ENCODE measurements at places on chromosomes 2 and 18.

DNA sequence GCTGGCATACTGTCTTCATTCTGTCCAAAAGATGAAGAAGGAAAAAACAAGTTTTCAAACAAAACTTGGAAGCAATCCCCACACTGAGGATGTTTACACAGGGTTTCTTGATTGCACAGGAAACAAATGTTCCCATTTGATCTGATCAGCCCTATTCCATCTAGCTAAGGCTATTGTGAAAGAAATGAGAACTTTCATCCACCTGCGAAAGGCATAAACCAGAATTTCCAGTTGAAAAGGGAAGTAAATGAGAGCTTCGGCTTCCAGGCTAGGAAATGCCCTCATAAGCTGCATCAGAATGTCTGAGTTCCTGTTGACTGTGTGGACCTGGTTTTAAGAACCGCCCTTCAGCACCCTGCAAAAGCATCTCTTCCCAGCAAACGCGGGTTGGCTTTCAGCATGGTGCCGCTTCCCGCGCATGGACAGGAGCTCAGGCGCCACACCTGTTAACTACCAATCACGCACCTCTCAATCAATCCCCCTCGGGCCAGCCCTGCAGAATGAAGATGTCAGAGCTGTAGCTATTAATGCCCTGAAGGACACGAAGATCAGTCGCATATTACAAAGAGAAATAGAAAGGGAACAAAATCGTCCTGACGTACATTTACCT lies 850.4 kb downstream of the GALR1 start:
- no peak for DNase-seq

GRCh38 chr2:201128033-201128432 lies 12.1 kb downstream of the CFLAR start:
- DNase-seq, result no peak

GRCh38 chr2:54407693-54408092 lies 48.4 kb upstream of the SPTBN1 start:
- no peak for DNase-seq

- DNase-seq, result peak; percentile 42
Measured at GRCh38 chr2:156321243-156321904, 11.1 kb downstream of the NR4A2 start.

DNA sequence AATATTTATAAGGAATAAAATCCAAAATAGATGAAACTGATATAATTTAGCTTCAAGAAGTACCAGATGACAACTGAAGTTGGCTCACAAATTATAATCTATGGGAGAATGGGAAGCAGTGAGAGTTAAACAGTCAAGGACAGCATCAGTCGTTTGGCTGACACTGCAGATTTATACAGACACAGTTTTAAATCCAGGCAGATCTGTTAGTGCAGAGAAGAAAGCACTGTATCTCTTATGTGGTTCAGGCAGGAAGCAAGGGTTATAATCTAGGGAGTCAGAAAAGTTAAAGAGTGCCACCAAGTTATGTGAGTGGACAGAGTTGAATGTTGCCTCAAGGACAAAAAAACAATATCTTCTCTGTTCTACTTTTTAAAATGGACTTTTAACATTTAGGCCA lies 880.2 kb downstream of the TSN start:
- DNase-seq, result no peak

- DNase-seq, result no peak
Measured at GRCh38 chr2:104938231-104938941, 84.5 kb downstream of the POU3F3 start.

DNA sequence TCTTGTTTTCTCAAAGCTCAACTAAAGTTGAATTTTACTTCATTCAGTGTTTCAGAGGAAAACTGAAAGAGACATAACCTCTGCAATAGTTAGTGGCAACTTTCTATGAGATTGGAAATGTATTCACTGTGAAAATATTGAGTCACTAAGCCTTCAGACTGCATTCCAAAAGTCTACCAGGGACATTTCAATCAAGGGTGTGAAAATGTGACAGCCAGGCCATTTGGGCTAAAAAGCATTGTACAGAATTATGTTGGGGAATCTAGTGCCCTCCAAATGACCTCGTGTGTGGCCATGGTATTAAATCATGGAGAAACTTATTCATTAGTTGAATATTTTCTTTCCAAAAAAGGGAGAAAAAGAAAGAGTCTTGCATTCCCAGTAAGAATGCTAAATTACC lies 251.9 kb downstream of the GRB14 start:
- no peak for DNase-seq

- no peak for DNase-seq
Measured at GRCh38 chr18:43785158-43785557, 507.9 kb upstream of the SYT4 start.

DNA sequence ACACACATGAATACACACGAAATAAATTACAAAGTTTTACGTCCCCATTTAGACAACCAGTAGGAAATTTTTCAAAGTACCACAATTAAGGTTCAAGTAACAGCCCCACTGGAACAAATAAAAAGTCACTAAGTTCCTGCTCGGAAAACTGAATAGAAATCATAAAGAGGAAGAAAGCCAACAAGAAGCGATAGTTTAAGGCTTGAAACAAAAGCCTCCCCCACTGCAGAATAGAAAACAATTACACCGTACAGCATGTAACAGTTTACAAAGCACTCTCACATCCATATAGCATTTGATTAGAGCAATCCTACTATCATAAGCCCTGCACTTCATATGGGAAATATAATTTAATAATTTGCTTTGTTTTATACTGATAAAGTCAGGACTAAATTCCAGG lies 15.5 kb downstream of the KLF7 start:
- DNase-seq, result no peak

DNA sequence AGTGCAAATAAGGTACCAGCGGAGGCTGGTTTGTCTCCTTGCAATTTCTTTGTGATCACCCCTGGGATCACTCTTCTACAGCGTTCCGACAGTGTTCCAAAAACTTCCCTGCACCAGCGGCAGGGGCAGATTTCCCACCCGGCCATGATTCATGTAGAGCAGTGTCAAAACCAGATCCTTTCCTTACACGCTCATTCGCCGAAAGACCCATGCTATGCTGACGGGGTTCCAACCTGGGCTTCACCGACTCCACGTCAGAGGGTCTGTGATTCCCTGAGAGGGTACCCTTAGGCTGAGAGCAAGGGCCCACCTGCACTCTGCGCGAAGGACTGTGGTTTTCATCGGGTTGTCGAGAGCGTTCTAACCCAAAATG lies 423 bp upstream of the TTC27 start:
- DNase-seq, result peak; percentile 48

- DNase-seq, result no peak
Measured at GRCh38 chr2:137525641-137526190, 438.6 kb upstream of the HNMT start.

- DNase-seq, result no peak
Measured at GRCh38 chr2:45946023-45946422, 294.5 kb downstream of the PRKCE start.

DNA sequence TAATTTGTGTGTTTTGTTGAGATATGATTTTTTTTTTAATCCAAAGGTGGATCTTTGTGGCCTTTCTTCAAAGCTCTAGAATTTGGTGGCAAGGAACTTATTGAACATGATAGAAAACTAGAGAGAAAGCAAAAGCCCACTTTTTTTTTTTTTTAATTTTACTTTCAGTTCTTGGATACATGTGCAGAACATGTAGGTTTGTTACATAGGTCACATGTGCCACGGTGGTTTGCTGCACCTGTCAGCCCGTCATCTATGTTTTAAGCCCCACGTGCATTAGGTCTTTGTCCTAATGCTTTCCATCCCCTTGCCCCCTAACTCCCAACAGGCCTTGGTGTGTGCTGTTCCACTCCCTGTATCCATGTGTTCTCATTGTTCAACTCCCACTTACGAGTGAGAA lies 135.9 kb downstream of the RHBDD1 start:
- DNase-seq, result no peak

- peak; percentile 48 for DNase-seq
Measured at GRCh38 chr2:30481323-30481800, 34.3 kb downstream of the LCLAT1 start.

DNA sequence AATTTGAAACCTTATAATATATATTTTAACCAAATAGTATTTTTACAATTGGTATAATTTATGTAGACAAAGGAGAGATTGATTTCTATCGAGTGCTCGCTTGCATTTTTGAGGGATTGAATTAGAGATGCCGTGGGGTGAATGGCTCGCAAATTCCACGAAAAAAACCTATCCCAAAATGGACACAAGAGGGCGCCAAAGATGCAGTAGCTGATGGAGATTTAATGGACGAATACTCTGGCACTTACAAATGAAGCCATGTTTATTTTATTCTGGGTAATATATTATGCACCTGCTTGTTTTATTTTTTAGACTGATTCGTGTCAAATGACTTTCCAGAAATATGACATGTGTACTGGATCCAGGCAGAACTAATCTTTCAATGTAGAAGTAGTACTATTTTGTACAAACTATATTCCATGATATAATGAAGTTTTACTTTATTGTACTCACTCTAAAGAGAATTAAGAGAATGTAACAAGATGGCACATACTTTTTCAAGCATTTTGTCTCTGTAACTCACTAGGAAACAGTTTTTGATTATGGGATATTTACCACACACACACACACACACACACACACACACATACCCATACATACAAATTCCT lies 505.4 kb downstream of the PLCL1 start:
- no peak for DNase-seq

GRCh38 chr18:31070206-31070605 lies 27.7 kb upstream of the DSC3 start:
- no peak for DNase-seq

GRCh38 chr2:26477911-26478253 lies at the start of gene OTOF:
Gene OTOF (minus strand): TSS chr2:26478124.
- peak; percentile 64 for DNase-seq

DNA sequence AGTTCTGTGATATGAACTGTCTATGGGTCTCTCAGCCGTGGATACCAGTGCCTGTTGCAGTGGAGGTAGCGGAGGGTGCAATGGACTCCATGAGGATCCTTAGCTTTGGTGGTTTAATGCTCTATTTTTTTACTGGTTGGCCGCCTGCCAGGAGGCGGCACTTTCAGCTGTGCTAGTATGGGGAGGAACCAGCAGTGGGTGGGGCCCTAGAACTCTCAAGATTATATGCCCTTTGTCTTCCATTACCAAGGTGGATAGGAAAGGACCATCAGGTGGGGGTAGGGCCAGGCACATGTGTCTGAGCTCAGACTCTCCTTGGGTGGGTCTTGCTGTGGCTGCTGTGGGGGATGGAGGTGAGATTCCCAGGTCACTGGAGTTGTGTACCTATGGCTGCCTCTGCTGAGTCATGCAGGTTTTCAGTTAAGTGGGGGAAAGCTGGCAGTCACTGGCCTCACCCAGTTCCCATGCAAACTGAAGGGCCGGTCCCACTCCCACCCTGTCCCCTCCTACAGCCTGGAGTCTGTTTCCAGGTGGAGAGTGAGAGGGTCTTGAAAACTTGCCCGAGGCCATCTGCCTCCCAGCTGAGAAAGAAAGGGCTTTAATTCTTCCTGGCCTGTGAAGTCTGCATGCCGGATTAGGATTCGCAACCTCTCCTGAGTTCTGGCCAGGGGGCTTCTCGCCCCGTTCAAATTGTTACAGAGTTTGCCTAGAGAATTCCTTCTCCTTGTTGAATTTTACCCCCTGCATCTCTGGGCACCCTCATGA lies 14.5 kb downstream of the KCNS3 start:
- no peak for DNase-seq

GRCh38 chr18:2459886-2460285 lies 111.4 kb downstream of the METTL4 start:
- DNase-seq, result no peak

DNA sequence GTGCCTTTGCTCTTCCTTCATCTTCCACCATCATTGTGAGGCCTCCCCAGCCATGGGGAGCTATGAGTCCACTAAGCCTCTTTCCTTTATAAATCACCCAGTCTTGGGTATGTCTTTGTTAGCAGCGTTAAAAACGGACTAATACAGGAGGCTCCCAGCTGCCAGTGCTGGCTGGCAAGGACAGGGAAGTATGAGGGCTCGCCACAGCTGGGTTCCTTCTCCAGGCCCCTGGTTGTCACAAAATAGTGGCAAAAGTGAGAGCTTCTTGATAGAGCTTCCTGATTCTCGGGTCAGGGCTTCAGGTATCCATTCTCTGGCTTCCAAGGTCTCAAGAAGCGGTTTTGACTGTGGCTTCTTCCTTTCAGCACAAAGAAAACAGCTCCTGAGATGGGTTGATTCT lies 85.0 kb downstream of the ZNF516 start:
- DNase-seq, result no peak

- peak; percentile 77 for DNase-seq
Measured at GRCh38 chr2:232325324-232326273, 53.0 kb upstream of the ALPP start.

DNA sequence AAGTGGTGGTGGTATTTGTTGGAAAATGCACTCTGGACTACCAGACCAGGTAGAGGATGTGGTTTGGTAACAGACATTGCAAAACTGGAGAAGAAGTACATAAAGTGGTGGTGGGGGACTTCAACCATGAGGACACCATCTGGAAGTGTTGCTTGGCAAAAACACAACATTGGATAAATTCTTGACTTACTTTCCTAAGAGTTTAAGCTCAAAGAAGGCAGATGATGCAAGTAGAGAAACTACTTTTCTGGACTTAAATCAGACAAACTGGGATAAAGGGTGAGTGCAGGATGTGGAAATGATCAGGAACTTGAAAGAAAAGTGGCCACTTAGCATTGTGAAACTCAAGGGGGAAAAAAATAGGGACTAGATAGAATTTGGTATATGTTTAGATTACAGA lies 487.4 kb downstream of the ZEB2 start:
- DNase-seq, result no peak

DNA sequence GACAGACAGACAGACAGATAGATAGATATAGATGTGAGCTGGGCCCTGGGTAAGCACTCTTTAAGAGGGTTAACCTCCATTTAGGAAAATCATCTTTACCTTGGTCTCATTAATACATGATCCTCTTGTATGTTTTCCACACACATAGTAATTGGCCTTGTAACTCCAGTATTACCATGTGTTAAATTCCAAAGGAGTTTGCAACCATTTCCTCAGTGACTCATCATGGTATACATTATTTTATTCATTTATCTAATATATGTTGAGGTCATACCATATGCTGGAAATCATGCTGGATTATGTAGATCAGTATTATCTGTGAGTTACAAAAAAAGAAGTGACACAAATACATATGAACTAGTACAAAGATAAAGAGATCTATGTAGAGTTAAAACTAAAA lies 504.3 kb downstream of the DCC start:
- DNase-seq, result no peak

Data from left ventricle myocardium superior (tissue), 1 donor.